Chondrocyte (in vitro differentiated cells): ENCODE measurements at places on chromosomes 6 and 20. TPM values are rescaled to one million over a fixed set of nuclear protein-coding genes. Genes with fewer than 3 reads are reported as not detected.
A peak's percentile ranks its signal among the peaks of the same experiment; 100 is the strongest.

GRCh38 chr6:1614448-1615150 lies 4.9 kb downstream of the FOXC1 start:
- peak overlapping the region; percentile 92 for H3K4me3 ChIP-seq
- H3K27ac ChIP-seq, result peak overlapping the region; percentile 70
- H3K36me3 ChIP-seq, result peaks cover 34% of the 10 kb centered on the region
- peaks cover 36% of the 10 kb centered on the region for H3K4me1 ChIP-seq
- no peak for DNase-seq

- no peak overlapping the region for H3K27ac ChIP-seq
- peaks cover 5% of the 10 kb centered on the region for H3K4me1 ChIP-seq
- H3K27me3 ChIP-seq, result no peaks in the 10 kb centered on the region
Observed at GRCh38 chr6:108312605-108313004, 17.8 kb downstream of the AFG1L start.

- H3K4me3 ChIP-seq, result no peak overlapping the region
- H3K27ac ChIP-seq, result no peak overlapping the region
- no peak for DNase-seq
- H3K36me3 ChIP-seq, result peaks cover 5% of the 10 kb centered on the region
- H3K4me1 ChIP-seq, result peaks cover 38% of the 10 kb centered on the region
Observed at GRCh38 chr6:111720931-111721496, 115.3 kb upstream of the TRAF3IP2 start.

The GJA10 gene
- total RNA-seq, result not detected in 3 replicates

- no peak overlapping the region for H3K4me3 ChIP-seq
- peaks cover 10% of the 10 kb centered on the region for H3K4me1 ChIP-seq
- no peaks in the 10 kb centered on the region for H3K27me3 ChIP-seq
- H3K27ac ChIP-seq, result no peak overlapping the region
- DNase-seq, result peak; percentile 87
Observed at GRCh38 chr20:58822748-58823730, 27.7 kb downstream of the GNAS-AS1 start.

The ROMO1 gene
- total RNA-seq, result 123 to 128 TPM (median 128 TPM) in 3 replicates

DNA sequence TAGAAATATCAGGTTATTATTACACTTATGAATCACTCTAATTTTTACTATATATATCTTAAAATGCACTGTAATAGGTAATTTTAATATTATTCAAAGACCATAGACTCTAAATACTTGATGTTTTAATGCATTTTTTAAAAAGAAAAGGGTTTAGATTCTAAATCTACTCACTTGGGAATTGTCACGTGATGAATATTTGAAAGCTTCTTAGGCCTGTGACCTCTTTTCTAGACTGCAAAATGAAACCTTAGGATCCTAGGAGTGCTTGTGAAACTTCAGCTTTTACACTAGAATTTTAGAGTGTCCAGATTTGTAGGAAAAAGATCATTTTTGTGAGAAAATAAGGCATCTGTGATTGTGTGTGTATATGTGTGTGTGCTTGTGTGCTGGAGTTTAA lies 318.0 kb downstream of the HTR1B start:
- H3K27ac ChIP-seq, result no peak overlapping the region
- H3K36me3 ChIP-seq, result no peaks in the 10 kb centered on the region

DNA sequence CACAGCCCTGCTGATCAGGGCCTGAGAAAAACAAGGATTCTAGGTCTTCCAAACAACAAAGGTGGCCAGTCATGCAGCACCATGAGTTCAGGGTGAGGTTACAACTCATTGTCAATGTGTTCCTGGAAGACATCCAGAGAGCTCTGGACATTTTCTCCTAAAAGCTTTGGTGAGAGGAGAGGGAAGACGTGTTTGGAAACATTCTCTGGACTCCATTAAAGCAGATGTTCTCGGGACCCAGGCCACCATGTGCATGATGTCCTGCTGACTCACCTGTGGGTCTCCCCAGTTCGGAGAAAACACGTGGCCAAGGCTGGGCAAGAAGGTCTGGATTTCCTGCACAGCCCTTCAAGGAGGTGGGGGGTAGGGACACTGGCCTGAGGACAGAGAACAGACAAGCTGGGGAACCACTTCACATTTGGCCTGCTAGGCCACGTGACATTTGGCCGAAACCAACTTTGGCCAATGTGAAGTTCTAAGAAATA lies 61.6 kb downstream of the KCNB1 start:
- H3K27me3 ChIP-seq, result peaks cover 3% of the 10 kb centered on the region

- no peak for DNase-seq
- H3K36me3 ChIP-seq, result no peaks in the 10 kb centered on the region
- no peak overlapping the region for H3K27ac ChIP-seq
- no peaks in the 10 kb centered on the region for H3K27me3 ChIP-seq
- peaks cover 13% of the 10 kb centered on the region for H3K4me1 ChIP-seq
- no peak overlapping the region for H3K4me3 ChIP-seq
Observed at GRCh38 chr6:140833408-140833807, 1299.3 kb upstream of the GJE1 start.
